GM12865 (cell line): ENCODE measurements at places on chromosomes 4 and X.
A peak's percentile ranks its signal among the peaks of the same experiment; 100 is the strongest.

DNA sequence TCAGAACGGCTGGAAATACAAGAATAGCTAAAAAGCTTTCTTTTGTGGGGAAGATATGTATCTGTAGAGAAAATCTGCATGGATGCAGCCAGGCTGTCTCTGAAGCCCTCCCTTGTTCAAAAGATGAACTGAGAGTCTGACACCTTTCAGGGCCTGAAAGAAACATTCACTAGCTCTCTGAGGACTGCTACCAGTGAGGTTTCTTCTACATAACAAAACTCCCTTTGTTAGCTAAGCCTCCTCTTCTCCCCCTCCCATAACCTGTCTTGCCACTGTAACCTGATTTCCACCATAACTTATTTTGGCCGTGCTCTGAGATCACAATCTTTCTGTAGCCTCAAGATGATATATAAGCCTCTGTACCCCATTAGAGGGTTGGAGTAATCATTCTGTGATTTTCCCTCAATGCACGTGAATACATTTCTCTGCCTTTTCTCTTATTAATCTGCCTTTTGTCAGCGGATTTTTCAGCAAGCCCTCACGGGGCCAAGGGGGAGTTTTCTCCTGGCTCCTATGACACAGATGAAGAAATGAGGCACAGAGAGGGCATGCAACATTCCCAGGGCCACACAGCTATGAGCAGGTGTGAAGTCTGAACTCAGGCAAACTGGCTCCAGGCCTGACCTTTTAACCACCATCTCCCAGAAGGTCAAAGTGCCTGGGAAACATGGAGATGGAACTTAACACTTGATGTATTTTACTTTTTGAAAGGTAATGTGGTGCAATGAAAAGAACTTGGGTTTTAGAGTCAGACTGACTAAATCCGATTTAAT, 161.6 kb upstream of the PRDX4 start:
- peak; percentile 27 for DNase-seq

GRCh38 chr4:74410272-74410671, 34.7 kb upstream of the AREG start:
- no peak for DNase-seq

DNA sequence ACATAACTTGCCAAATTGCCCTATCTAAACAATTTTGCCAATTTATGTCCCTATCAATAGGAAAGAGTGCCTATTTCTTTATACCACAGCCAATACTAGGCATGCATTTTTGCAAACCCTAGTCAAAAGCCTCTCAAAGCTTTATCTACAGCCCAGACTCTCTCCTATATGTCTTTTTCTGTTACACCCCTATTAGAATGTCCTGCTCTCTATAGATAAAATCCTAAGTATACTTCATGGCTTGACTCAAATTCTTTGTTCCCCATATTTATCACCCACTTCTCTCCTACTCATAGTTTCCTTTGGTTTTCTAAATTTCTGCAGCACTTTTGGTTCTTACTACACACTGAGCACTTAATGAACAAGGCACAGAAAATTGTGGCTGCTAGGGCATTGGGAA, 38.0 kb downstream of the NUP62CL start:
- DNase-seq = no peak

DNA sequence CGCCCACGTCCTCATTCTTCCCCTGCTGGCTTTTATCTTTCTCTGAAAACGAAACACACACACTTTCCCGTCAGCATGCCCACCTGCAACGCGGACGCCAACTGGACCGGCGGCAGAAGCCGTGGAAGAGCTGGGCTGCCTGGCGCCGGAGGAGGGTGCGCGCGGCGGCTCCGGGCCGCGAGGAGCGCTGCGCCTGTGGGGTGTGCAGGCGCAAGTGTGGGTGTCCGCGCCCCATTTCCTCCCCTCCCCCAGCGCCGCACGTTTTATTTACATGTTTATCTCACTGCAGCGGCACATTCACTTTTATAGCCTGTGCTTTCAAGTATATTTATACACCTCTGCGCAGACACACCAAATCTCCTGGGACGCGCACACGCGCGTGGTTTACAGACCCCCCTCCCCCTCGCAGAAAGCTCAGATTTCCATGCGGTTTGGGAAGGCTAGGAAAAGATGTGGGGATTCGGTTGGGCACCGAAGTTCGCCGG, 1.5 kb downstream of the PITX2 start:
- no peak for DNase-seq

- no peak for DNase-seq
These were observed 176.7 kb downstream of the PDGFC start for GRCh38 chr4:156794863-156795262.

GRCh38 chr4:100248476-100248875, 58.2 kb upstream of the DDIT4L start:
- DNase-seq = no peak

DNA sequence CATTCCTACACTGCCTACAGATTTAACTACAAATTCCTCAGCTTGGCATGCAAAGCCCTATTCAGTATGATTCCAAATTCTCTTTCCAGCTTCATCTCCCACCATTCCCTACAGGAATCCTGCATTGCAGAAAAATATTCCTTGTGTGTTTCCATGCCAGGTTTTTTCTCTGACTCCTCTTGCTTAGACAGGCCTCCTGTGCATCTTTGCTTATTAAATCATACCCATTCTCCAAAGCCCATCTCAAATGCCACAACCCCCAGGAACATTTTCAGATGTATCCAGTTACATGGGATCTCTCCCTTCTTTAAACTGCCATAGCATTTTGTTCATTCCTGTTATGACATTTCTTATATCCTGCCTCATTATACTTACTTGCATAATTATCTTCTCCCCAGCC, 106.4 kb upstream of the GRIA3 start:
- no peak for DNase-seq

DNA sequence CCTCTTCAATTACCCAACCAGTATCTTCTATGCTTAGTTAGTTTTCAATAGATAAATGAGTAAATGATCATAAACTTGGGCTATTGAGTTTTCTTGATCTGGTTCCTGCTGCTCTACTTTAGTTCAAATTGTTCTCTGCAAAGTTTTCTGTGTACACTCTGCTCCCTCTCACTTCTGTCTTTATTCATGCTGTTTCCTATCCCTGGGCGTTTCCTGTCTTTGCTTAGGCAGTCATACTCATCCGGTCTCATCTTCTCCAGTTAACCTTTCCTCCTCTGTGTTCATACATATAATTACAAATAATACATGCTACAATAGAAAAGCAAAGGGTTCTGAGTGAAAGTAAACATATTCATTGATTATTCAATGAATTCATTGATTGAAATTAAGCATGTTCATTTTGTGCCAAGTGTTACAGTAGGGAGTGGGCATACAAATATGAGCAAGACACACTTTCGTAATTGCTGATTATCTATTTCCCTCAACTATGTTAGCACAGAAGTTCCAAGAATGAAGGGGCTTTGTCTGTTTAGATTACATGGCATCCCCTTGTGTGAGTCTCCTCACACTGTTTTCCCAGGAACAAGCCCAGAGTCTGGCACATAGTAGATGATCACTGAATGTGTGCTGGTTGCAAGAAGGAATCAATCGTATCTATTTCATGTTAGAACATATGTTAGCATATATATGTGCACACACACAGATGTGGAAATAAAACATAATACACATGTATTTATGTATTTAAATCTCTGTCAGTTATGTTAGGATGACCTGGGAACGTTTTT, 1.1 kb downstream of the RAB39B start:
- DNase-seq = peak; percentile 23

- peak; percentile 76 for DNase-seq
These were observed 73.3 kb upstream of the RAB40AL start for GRCh38 chrX:102863735-102864134.

DNA sequence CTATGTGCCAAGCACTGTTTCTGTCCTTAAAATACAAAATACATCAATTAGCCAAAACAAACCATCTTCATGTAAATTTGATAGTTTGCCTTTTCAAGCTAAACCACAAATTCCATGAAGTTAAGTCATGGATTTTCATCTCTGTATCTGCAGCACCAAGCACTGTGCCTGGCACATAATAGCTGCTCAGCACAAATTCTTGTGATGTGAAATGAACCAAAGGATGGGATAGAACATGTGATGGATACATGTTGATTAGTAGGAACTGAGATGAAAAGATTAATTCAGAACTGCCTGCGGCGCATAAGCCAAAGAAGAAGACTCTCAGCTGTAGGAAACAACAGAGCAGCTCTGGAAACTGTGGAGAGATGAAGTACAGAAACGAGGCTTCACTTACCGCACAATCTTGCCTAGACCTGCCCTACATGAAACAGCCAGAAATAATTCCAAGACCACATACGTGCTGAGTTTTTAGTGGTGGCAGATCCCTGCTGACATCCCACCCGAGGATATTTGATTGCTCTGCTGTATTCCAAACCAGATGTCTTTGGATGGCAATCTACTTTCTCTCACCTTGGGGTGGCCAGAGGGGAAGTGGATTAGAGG, 40.9 kb upstream of the DCLK2 start:
- no peak for DNase-seq

DNA sequence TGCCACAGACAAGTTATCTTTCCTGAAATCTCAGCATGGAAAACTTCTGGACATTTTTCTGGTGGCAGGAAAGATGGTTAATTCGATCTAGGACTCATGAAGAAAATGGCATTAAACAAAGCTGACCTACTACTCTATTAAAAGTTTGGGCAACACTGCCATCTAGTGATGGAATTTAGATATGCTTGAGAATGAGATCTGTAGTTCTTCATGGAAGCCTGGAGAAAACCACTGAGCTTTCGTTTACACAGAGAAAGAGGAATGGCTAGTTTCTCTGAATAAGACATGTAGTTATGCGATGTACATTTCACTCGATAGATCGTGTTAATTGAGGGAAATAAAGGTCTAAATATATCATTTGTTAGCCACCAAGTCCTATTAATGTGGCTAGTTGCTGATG, 51.7 kb upstream of the CHRDL1 start:
- peak; percentile 52 for DNase-seq

- no peak for DNase-seq
These were observed 46.0 kb downstream of the FNIP2 start for GRCh38 chr4:158814636-158815330.

DNA sequence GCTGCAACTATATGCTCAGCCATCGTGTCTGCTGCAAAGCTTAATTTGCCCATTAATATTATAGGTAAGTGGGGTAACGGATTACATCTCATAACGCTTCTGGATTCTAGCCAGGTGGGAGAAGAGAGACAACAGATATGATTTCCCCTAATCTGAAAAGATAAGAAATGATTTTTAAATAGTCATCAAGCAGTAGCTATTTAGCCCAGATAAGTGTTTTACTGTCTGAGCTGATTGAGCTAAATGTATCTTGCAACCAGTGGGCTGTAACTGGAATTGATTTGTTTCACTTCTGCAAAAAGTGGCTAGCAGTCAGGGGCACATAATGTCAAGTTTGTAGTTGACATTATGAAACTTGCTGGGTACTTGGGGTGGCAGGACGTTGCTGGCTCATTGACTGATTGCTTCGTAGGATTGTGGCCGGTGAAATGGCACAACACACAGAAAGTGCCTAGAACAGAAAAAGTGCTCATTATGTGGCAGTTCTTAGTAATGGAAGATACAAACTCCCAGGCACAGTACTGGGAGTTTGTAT, 18.5 kb downstream of the LAP3 start:
- peak; percentile 74 for DNase-seq

GRCh38 chr4:136864604-136865185, 667.6 kb downstream of the PCDH18 start:
- DNase-seq = peak; percentile 74

DNA sequence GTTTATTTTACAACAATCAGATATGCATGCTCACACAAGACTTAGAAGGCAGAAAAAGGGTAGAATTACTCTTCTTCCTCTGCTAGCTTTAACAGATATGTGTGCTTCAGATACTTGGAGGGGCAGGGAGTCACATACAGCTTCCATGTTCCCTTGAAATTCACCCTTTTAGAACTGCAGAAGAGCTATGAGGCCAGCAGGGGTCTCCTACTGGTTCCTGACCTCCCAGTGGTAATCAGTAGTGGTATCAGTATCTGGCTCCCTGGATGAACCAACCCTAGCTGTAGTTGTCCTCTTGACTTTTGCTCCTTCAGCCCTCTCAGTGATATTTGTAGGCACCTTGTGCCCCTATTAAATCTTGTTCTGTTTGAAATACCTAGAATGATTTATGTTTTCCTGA, 81.5 kb downstream of the RCHY1 start:
- peak; percentile 37 for DNase-seq

- peak; percentile 56 for DNase-seq
These were observed 1001.2 kb downstream of the STIM2 start for GRCh38 chr4:27861802-27862201.

DNA sequence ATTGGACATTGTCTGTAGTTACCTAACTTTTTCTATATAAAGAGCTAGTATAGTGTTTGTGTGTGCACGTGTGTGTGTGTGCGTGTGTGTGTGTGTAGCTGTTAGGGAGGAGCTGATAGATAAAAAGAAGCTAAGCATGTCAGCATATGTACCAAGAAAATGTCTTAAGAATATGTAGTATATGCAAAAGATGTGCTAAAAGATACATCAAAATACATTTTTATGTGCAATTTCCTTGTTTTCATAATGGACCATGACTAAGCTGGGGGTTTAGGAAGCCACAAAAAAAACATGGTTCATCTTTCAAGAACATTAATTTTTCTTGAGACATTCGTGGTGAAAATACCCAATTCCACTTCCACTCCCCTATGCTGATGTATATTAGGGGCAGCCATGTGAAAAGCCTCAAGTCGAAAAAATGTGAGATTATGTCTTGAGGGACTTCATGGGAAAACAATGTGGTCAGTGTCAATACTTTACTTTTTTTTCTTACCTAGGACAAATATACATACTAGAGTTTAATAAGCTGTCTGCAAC, 1599.7 kb downstream of the ARAP2 start:
- no peak for DNase-seq

DNA sequence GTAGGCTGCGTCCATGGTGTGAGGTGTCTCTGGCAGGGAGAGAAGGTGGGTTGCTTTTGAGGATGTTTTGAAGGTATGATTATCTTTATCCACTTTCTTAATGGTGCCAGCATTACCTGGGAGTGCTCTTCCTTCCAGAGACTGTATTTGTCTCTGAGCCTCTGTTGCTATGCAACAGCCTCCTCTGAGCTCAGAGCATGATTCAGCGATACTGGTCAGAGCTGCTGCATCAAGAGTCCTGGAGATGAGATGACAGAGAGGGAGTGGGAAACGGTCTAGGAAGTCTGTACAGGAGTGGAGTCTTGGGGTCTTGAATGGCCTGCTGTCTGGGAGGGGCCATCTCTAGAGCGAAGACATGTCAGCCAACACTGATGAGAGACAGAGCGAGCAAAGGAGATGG, 104.4 kb upstream of the RAB40AL start:
- no peak for DNase-seq
